DMS153 (cell line): ENCODE measurements at places on chromosomes 7 and 10.

DNA sequence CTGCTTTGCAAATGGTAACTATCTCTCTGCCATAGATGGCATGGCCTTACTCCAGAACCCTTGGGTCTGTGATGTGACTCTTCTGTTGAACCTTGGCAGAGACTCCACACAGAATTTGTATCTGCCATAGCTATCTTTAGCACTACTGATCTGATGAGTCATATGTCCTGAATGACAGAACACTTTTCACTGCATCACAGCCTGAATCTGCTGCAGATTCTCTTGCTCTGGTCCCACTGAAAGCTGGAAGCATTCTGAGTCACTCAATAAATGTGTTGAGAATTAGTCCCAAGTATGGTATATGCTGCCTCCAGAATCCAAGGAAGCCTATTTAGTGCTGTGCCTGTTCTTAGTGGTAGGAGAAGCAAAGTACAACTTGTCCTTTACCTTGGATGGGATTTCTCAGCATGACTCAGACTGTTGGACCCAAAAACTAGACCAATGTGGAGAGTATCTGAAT is 39.5 kb upstream of the ANKRD1 start:
- no peak for DNase-seq

DNA sequence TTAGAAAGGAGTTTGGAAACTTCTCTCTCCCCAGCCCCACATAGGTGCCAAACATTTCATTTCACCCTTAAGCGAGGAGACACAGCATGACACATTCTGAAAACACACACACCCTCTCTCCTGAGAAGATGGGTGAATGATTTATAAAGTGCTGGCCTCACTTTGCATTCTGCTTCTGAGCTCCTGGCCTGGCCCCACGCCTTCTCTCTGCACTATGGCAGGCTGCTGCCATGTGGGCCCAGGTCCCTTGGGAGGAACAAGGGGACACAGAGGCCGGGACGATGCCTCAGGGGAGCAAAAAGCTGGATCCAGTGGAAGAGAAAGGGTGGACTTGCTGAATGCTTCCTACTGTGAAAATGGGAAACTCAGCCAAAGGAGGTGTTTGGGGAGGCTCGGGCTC is 56.0 kb downstream of the CPXM2 start:
- no peak for DNase-seq

- DNase-seq = peak; percentile 13
Measured at GRCh38 chr10:102220612-102221011, 5.5 kb upstream of the ELOVL3 start.

DNA sequence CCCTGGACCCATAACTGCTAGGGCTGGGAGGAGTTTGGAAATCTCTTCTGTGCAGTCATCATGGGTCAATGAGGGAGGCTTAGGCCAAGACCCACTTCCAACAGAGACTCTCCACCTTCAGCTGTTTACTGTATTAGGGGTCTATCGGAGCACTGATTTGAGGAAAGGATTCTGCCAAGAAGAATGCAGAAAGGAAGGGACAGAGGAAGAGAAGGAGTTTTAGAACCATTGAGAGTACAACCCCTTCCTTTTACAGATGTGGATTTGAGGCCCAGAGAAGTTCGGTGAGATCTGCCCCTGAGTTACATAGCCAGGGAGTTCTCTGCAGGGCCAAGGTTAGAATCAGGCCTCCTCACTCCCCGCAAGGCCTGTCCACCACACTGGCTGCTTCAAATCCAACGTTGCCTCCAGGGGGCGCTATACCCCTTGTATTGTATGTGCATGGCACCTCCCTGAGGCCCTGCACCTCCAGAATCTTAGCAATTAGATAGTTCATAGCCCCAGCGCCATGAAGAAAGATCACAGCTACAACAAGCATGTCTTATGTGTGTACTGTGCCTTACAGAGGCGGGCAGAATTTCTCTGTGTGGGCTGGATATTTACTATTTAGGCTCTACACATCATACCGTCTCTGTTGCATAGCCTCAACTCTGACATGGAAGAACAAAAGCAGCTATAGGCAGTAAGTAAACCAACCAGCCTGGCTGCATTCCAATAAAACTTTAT is 246.8 kb downstream of the SKIDA1 start:
- DNase-seq = no peak

GRCh38 chr7:17315974-17316373 is 17.5 kb downstream of the AHR start:
- no peak for DNase-seq

DNA sequence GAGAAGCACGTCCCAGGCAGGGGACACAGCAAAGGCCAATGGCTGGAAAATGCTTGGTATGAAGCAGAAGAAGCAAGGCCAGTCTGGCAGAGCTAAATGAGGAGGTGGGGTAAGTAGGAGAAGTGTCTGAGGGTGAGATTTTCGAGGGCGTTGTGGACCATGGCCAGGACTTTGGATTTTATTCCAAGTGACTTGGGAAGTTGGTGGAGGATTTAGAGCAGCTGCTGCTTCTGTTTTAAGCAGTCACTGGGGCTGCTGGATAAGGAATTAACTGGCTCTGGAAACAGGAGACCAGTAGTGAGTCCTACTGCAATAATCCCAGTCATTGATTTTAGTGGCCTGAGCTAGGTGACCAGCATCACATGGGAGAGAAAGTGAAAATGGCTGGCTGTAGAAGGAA is 67.6 kb upstream of the GSDME start:
- DNase-seq = no peak

DNA sequence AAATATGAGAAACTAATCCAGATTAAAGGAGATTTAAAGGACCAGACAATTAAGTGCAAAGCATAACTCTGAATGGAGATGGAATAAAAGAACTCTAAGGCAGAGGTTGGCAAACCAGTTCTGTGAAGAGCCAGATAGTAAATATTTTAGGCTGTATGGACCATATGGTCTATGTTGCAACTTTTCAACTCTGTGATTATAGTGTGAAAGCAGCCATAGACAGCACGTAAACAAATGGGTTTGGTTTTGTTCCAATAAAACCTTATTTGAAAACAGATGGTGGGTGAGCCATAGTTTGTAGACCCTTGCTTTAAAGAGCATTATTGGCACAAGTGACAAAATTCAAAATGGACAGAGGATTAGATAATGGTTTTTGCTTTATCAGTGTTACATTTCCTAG is 884.1 kb downstream of the CCSER2 start:
- no peak for DNase-seq

DNA sequence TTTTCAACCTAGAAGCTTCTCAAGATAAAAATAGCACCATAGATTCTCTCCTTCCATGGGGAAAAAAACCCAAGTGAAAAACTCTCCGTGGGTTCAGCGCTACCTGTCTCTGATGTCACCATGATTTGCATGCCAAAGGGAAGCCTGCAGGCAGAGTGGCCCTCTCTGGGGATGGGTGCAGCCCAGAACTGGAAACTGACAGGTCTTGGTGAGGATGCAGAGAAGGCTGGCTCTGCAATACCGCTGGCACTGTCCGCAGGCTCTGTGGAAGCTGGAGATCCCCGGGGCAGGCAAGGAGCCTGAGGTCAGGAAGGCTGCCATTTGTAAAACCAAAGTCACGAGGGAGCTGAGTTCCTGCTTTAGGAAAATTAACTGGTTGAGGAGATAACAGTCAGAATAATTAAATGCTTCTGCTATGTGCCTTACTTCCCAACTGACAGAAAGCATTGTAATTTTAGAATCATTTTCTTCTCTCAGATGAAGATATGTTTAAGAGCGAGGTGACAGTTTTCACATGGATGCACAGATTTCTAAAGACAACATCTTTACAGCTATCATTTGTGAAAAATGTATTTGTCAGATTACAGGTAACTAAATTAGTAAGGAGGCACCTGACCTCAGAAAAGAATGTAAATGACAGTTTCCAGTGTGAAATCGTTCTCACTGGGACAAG is 731.5 kb upstream of the FZD8 start:
- no peak for DNase-seq

DNA sequence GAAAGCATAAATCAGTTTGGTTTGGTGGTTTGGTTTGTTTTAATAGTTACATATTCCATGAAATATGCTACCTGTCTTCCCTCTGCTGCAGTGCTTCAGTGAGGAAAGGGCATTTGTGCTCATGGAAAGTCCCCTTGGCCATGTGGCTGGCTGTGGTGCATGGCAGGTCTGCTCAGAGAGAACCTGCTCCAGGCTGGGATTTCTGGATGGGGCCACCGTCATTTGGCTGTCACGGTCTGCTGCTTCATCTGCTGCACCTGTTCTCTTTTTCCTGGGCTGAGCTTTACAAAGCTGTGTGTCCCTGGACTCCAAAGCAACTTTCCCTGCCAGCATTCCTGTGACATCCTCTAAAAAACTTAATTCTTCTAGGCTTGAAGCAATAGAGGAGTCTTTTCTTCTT is 8.9 kb downstream of the CDK14 start:
- peak; percentile 13 for DNase-seq

DNA sequence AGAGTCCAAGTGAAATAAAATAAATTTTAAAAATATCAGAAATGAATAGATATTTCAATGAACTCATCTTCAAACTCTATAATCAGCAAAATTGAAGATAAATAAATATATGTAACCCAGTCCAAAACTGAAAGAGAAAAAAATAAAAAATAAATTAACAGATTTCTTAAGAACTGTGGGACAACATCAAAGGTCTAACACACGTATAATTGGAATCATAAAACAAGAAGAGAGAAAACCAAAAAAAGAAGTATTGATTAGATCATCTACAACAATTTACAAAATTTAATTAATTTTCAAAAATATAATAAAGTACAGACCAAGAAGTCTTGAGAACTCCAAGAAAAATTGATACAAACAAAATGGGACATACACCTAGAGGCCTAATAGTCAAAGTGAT is 625.8 kb upstream of the SORCS1 start:
- no peak for DNase-seq

DNA sequence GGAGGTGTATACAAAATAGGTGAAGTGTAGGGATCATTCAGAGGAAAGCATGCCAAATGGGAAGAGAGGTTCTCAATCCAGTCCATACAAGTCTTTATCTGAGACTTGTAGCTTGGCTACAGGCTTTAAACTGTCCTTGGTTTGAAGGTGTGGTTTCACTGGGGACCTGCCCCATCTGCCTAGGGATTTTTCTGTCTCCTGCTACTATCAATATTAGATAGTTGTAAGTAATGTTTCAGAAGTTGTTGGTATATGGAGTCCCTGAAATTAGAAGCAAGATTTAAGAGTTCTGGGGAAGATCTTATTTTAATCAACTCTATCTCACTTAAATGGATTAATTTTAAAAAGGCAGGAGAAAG is 100.9 kb downstream of the ANKRD7 start:
- no peak for DNase-seq

DNA sequence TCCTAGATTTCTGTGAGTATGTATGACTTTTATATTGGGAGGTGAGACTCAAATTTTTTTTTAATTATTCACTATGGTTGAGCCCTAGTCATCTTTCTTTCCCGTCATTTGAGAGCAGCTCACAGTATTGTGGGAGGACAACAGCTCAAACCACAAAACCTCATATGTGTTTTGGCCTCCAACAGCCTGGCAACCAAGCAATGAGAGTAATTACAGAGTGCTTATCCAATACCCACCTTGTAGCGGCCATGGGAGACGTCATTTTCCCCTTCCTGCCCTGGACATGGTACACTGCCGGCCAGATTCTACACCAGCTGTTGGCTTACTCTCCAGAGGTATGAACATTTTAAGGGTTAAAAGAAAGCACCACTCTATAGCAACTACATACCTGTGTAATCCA is 49.1 kb downstream of the DOCK4 start:
- DNase-seq = peak; percentile 17

DNA sequence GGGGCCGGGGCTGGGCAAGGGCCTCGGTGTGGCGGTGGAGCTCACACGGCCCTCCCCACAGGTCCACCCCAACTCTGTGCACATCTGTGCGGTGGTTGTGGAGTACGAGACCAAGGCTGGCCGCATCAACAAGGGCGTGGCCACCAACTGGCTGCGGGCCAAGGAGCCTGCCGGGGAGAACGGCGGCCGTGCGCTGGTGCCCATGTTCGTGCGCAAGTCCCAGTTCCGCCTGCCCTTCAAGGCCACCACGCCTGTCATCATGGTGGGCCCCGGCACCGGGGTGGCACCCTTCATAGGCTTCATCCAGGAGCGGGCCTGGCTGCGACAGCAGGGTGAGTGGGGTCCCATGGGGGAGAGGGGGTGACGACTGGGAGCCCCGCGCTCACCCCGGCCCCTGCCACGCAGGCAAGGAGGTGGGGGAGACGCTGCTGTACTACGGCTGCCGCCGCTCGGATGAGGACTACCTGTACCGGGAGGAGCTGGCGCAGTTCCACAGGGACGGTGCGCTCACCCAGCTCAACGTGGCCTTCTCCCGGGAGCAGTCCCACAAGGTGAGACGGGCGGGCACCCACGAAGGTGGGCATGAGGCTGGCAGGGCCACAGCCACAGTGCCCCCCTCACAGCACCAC is 8.8 kb downstream of the TMEM120A start:
- no peak for DNase-seq

DNA sequence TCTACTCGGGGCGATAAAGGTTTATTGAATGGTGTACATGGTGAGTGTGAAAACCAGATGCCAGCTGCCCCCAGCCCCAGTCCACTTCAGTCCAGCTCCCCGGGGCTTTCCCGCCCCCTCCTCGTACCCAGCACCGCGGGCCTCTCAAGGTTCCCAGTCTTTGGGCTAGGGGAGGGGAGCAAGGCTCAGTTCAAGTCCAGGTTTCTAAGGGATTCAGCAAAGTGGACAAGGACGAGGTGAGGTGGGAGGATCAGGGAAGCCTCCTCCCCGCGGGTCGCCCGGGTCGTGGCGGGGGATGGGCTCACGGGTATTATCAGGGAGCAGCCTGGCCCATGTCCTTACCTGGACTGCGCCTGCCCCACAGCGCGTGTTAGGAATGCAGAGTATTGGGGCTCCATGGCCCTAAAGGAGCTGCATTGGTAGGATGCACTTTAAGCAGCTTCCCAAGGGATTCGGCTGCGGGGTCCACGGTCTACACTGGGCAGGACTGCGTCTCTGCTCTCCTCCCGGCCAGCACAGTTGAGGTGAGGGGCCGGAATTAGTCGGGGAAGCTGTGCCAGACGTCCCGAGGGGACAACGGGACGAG is 541 bp upstream of the PFKFB3 start:
- DNase-seq = no peak

GRCh38 chr10:48496831-48497779 is 107.8 kb downstream of the ARHGAP22 start:
- DNase-seq = no peak

- DNase-seq = no peak
Measured at GRCh38 chr7:17663061-17663675, 277.1 kb downstream of the SNX13 start.

- DNase-seq = no peak
Measured at GRCh38 chr7:23346316-23346715, 47.2 kb downstream of the MALSU1 start.

GRCh38 chr7:107185716-107186115 is 16.9 kb downstream of the HBP1 start:
- DNase-seq = no peak

- DNase-seq = no peak
Measured at GRCh38 chr10:13681528-13681927, 94.8 kb downstream of the PRPF18 start.

- DNase-seq = no peak
Measured at GRCh38 chr7:90599892-90600555, 3.9 kb downstream of the CDK14 start.

- DNase-seq = no peak
Measured at GRCh38 chr10:50604809-50605208, 18.9 kb downstream of the SGMS1 start.

GRCh38 chr7:157559596-157560257 is 222.9 kb downstream of the DNAJB6 start:
- DNase-seq = no peak

GRCh38 chr10:125072794-125073193 is 87.6 kb downstream of the CTBP2 start:
- no peak for DNase-seq
